Stimulated activated CD8-positive, alpha-beta memory T cell treated with anti-CD3 and anti-CD28 coated beads, Interleukin-7, amount 100 ng/mL, for 24 hours (primary cell): ENCODE measurements at places on chromosomes 1 and 21.
A peak's percentile ranks its signal among the peaks of the same experiment; 100 is the strongest.

GRCh38 chr21:35319684-35320283 lies 270.7 kb upstream of the RUNX1 start:
- no peak for DNase-seq

GRCh38 chr1:25900219-25900618 lies 6.0 kb downstream of the STMN1 start:
- DNase-seq: no peak

- DNase-seq: no peak
Measured at GRCh38 chr1:48817505-48818114, 40.9 kb upstream of the BEND5 start.

DNA sequence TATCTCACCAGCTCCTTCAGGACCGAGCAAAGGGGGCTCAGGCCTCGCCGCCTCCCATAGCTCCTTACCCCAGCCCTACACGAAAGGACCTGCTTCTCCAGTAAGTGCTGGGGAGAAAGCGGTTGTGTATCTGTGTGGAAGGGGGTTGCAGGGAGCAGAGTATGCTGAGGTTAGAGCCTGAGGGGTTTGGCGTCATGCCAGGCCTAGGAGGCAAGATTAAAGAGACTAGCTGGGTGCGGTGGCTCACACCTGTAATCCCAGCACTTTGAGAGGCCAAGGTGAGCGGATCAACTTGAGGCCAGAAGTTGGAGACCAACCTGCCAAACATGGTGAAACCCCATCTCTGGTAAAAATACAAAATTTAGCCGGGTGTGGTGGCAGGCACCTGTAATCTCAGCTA lies 14.1 kb upstream of the RASSF5 start:
- no peak for DNase-seq

DNA sequence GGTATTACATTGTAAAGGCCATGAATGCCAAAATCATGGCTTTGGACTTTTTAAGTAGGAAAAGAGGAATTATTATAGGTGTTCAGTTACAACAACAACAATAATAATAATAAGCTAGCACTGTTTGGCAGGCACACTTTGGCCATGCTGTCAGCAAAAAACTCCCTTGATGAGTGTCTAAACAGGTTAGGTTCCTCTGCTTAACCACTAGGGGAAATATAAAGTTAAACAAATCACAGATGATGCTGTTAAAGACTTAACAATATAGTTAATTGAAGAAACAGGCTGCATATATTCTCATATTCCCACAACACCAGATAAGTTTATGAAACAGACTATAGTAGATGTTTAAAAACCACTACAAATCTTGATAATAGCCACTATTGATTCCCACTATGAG lies 46.4 kb downstream of the RGS21 start:
- DNase-seq: no peak

GRCh38 chr1:8182034-8182761 lies 135.7 kb upstream of the SLC45A1 start:
- no peak for DNase-seq

GRCh38 chr21:30981403-30981802 lies 56.9 kb downstream of the KRTAP19-8 start:
- DNase-seq: no peak

DNA sequence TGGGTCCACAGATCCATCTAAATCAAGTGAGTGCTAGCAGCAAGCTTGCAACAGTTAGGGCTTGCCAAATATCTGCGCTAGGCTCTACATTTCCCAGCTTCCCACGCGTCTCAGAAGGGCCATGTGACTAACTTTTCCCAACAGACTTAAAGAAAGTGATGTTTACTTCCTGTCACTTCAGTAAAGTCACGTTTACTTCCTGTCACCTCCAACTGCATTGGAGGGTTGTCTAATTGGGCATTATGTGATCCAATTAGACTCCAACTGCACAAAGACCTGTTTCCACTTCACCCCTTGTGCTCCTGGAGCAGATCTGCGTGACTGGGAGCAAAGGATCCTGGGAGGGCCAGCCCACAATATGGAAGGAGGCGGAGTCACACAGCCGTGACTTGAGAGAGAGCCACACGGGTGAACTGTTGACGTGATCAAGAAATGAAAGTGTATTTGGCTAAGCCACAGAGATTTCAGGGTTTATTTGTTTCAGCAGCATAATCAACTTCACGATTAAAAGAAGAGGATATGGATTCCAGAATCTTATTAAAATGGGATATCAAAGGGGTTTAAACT lies 77.7 kb downstream of the CYYR1 start:
- no peak for DNase-seq

DNA sequence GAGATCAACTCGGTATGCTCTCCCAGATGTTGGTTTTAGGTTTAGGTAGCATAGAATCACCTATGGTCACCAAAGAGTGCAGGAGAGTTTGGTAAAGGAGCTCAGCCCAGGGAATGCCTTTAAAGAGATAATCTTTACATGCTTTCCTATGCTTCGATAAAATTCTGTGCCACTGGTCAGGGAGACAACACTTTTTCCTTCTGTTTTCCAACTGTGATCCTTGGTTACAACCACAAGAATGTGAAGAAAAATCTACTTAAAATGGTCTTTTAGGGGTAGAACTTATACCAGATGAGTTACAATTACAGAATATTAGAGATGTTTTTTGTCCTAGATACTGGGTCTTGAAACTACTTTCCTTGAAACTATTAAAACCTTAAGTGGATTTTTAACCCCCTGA lies 895.6 kb downstream of the TTLL7 start:
- DNase-seq: no peak

DNA sequence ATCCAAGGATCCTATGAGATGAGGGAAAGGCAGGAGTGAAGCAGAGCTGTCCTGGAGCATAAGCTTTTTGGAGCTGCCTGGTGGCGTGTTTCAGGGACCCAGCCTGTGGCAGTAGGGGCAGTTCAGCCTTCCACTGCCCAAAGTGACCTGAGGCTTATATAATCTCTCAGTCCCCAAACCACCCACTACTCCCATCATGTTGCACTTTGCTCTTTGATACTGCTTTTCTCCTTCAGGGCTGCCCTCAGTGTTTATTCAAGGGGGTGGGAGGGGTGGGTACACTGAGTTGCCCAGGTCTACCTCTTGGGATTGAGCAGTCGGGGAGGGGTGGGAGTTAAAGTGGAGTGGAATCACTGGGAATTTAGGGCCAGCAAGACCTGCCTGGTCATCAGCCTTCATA lies 9.3 kb downstream of the HCN3 start:
- DNase-seq: no peak

DNA sequence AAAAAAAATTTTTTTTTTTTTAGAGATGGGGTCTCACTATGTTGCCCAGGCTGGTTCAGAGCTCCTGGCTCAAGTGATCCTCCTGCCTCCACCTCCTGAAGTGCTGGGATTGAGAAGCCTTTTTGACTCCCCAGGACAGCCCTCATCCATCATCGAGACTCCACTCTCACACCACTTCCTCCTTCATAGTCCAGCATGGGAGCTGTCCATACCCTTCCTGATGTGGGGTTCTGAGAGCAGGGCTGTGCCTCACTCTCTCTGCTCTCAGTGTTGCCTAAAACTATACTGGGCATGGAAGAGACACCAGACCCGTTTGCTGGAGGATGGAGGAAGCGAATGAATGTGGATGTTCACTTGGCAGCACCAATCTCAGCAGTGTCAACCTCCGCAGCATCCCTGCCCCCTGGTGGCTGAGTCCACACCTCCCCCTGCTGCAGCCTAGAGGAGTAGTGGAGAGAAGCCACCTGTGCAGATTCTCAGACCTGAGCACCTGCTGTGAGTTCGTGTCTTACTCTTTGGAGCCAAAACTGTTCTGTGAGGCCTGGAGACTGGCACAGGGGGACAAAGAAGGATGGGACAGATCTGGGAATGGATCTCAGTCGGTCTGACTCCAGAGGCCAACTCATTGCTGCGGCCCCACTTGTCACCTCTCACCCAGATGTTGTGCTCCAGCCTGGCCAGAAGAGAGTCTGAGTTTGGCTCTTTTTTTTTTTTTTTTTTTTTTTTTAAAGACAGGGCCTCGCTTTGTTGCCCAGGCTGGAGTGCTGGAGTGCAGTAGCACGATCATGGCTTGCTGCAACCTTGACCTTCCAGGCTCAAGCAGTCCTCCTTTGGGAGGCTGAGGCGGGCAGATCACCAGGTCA lies 17.7 kb downstream of the TINAGL1 start:
- DNase-seq: peak; percentile 43

GRCh38 chr1:200437556-200438203 lies 27.8 kb upstream of the ZNF281 start:
- no peak for DNase-seq

DNA sequence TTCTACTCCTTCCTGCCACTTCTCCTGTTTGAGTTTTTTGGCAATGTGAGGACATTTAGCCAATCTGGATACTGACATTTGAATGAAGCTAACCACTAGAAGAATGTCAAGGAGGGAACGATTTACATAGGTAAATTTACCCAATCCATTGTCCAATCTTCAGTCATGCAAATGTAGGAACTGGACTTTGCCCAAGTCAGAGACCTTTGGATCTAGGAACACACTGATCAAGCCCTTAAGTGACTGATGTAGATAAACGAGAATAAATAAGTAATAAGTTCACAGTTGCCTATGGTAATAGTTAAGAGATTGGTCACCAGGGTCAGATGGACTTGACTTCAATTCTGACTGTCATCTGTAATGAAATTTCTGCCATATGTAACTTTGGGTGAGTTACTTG lies 177.6 kb downstream of the FGGY start:
- DNase-seq: no peak

DNA sequence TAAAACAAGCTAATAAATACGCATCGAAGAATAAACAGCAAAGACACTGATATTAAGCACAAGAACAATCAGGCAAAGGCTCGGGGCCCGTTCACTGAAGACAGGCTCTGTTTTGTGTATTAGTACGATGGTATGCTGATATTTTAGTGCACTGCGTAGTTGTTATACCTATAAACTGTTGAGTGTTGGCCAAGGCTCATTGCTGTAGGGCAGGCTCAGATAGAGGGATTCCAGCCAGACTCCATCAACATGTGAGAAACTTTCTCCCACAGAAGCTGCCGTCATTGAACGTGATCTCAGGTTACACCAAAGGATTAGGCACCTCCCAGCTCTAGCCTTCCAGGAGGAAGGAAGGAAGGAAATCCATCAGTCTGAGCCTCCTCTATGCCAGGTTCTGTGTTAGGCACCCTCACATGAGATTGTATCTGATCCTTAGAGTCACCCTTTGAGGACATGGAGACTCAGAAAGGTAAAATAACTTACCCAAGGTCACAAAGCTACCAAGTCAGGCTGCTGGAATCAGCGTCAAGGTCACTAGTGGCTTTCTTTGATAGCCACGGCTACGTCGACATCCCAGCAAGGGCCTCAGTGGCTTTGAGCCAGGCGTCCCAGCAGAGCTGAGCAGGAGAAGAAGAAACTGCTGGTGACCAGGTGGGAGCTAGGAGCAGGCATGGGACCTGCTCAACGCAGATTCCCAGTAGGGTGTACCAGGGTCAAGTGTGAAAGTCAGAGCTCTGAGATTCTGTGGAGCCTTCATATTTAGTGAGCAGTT lies 14.8 kb downstream of the BCAR3 start:
- DNase-seq: no peak

DNA sequence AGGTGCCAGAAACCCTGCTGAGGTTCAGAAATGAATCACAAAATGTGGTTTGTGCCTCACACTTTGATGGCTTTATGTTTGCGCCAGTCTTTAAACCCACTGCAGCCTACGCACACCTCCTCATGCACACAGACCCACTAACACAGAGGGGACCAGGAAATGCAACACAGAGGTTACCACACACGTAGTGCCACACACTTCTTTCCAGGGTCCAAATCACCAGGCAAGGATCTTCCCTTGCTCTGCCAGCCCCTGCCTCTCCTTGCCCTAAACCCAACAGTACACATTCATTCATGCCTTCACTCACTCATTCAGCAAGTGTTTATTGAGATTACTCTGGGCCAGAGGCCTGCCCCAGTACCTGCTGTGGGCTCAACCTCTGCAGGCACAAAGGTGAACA lies 17.5 kb downstream of the MAB21L3 start:
- no peak for DNase-seq

GRCh38 chr1:25472471-25472870 lies 41.8 kb downstream of the MACO1 start:
- no peak for DNase-seq

- no peak for DNase-seq
Measured at GRCh38 chr1:218492874-218493273, 147.7 kb downstream of the TGFB2 start.

GRCh38 chr1:5597991-5598823 lies 394.0 kb downstream of the NPHP4 start:
- DNase-seq: no peak

- DNase-seq: no peak
Measured at GRCh38 chr1:170145770-170146676, at the start of gene NTMT2. NTMT2 (plus strand) TSS chr1:170145959; CDS start chr1:170146108, 149 bp downstream.

DNA sequence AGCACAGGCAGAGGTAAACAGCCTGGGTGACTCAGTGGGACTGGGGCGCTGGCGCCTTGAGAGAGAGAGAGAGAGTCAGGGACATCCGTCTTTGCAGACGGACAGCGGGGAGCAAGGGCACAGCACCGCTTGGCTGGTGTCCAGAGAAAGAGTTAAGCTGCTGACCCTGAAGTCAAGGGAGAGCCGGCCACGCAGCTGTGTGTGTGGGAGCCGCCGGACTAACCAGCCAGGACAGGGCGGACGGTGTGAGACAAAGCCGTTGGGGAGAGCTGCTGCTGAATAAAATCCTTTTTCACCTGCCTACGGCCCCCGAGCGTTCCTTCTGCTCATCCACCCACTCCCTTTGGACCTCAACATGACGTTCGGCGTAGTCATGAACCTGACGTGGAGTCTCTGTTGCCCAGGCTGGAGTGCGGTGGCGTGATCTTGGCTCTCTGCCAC lies 14.5 kb downstream of the CFAP74 start:
- no peak for DNase-seq

DNA sequence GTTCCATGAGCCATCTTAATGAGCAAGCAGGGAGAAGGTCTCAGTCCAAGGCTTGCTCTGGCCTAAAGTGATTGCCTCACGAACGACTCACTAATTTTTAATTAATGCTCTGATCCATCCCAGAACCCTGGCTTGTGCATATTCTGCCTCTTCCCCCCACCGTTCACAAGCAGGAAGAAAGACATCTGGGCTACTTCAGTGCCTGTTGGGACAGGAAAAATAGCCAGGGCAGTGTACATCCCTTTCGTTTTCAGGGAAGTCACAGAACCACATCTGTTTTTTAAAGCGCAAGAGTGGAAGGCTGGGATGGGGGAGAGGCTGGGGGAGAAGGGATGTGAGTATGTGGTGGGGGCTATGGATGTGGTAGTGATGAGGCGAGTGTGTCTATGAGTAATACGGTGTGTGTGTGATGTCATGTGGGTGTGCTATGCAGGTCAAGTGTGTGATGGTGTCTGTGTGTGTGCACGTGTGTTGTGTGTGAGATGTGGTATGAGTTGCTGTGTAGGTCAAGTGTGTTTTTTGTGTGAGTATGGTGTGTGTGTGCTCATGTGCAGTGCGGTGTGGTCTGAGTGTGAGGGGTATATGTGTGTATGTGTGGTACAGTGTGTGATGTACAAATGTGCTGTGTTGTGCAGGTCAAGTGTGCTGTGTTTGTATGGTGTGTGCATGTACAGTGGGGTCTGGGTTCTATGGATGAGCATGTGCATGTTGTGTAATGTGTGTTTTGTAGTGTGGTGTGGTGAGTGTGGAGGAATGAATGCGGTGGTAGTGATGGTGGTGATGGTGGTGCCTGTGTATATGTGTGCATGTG lies 64.9 kb upstream of the SYT6 start:
- no peak for DNase-seq
